ENCODE measurements at places on chromosomes 13 and 19.
A peak's percentile ranks its signal among the peaks of the same experiment; 100 is the strongest.

GRCh38 chr19:21143428-21143827 lies 1.6 kb downstream of the ZNF431 start:
- no peak for DNase-seq

GRCh38 chr13:24008679-24009078 lies 111.4 kb upstream of the C1QTNF9B start:
- no peak for DNase-seq

DNA sequence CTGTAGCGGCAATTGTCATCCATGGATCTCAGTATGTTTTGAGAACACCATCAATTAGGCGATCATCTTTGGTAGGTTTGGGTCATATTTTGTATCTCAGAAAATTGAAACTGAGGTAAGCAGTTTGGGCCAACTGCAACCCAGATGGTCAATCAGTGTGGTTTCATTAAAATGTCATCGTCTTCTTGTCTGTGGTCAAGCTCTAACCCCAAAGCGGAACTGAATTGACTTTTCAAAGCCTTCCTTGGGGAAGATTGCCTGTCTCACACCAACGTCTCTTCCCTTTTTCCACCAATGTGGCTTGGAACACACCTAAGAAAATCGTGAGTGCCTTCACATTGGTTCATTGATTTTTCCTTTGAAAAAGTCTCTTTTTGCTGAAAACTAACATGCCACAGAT lies 56.3 kb upstream of the UBAC2 start:
- peak; percentile 44 for DNase-seq

DNA sequence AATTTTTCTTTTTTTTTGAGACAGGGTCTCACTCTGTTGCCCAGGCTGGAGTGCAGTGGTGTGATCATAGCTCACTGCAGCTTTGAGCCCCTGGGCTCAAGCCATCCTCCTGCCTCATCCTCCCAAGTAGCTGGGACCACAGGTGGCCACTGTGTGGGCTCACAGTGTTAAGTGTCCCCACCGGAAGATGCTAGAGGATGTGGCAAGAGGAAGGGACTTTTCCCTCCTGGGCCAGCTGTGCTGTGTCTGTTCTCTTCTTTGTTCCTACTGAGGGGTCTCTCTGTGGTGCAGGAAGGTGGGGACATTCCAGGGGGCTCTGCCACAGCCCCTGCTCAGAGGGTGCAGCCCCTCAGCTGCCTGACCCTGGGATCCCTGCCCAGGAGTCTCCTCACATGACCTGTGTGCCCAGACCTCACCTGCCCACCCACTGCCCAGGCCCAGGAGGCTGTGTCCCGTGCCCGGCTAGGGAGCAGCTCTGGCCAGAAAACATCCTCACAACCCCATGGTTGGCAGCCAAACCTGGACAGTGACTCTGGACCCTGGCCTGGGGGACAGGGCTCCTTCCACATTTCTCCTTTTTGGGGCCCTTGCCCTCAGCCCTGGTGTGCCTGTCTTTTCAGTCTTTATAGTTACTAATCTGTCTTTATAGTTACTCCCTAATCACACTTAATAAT lies 14.4 kb upstream of the ANKRD10 start:
- DNase-seq: no peak

DNA sequence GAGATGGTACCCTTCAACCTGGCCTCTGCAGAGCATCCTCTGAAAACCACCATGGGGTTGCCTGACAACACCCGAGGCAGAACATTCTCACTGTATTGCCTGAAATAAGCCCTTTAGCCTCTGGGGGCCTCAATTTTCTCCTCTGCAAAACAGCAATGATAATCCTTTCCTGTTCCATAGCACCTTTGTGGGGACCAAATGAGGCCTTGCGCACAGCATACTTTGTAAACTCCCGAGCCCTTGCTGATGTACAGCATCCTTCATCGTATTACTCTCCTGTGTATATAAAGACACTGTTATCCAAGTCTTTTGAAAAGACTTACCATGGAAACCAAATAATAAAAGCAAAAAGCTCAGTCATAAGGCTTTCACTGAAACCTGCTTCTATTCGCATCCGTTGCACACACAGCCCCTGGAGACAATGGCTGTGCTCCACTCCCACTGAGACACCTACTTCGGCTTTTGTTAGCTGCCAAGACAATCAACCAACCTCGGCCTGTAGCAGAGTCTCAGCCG lies 276.0 kb downstream of the FOXO1 start:
- no peak for DNase-seq

GRCh38 chr13:114134944-114135610 lies 2.7 kb upstream of the RASA3 start:
- DNase-seq: no peak

GRCh38 chr13:107734891-107735625 lies 480.3 kb downstream of the LIG4 start:
- DNase-seq: no peak

DNA sequence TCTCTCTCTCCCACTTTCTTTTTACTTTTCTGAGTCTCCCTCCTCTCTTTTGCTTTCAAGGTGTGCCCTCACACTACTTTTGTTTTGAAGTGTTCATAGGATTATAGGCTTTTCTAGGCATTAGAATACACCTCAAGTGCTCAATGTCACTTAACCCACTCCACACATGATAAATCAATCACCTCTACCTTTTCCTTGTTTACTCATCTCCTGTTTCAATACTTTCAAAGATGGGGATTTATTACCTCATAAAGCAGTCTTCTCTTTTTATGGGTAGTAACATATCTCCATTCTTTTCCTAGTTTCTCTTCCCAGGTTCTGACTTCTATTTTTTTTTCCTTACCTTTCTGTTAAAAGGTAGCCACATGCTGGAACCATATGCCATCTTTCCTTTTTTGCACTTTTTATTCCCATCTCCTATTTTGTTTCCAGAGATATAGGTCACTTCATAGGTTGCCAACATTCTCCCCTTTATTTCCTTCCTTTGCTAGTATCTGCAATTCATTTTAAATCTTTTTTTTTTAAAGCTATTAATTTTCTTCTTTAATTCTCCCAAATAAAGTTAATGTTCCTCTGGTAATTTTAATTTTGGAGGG lies 137.6 kb upstream of the SLC10A2 start:
- no peak for DNase-seq

GRCh38 chr13:37113534-37113933 lies 8.1 kb upstream of the CSNK1A1L start:
- DNase-seq: no peak

DNA sequence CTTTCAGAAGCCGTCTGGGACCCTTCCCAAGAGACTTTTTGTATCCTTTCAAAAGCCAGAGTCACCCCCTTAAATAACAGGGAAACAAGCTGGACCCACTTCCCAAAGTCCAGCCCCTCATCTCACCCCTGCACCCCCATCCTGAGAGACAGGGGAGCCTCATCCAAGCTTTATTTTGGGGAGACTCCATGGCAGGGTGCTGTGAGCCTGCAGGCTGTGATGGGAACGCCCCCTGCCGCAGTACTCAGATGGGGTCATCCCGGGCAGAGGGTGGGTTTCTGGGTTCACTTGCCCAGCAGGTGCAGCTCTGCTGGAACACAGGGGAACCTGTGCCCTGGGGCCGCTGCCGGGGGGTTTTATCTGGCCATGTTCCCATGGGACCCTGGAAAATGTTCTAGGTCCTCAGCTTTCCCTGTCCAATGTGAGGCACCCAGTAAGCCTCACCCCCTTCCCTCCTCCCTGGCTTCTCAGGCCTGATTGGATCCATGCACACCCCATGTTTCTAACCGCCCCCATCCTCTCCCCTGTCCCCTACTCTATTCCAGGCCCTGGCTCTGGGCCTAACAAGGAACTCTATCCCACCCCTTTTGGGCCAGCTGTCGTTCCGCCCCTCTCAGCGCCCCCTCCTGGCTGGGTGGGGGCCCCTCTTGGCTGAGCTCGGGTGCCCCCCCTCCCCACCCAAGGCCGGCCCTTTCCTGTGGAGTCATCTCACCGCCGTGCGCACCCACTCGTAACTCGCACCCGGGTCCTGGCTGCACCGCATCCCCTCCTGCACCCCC lies 1.0 kb downstream of the HIF3A start:
- DNase-seq: no peak

DNA sequence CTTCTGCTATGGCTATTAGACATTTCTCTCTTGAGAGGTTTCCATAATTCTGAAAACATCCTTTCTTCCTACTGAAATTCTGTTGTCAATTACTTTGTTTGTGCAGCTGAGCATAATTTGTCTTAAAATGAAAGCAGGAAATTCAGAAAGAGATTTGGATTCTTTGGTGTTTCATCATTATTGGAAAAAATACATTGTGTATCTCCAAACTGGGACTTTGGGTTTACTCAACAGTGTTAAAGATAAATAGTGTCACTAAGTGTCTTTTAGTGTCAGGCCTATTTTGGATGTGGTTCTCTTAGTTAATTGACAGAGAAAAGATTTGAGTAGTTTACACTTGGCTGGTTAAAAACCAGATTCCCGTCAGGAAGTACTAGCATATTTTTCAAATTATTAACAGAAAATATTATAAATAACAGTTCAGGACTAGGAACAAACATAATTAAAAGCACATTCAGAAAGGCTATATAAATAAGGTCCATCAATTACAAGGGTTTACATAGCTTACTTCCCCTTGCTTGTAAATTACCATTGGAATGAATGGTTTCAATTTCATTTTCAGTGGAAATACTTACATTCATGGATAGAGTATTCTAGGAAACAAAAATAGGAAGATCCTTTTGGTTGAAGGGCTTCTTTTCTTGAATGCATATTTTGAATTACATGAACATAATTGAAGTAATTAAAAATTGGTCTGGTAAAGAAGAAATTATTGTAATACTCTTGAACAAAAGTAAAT lies 483.1 kb downstream of the GPC6 start:
- DNase-seq: no peak

- peak; percentile 64 for DNase-seq
Observed at GRCh38 chr13:75365724-75366173, 116.2 kb downstream of the TBC1D4 start.

- DNase-seq: no peak
Observed at GRCh38 chr13:53105890-53106289, 77.3 kb downstream of the OLFM4 start.

DNA sequence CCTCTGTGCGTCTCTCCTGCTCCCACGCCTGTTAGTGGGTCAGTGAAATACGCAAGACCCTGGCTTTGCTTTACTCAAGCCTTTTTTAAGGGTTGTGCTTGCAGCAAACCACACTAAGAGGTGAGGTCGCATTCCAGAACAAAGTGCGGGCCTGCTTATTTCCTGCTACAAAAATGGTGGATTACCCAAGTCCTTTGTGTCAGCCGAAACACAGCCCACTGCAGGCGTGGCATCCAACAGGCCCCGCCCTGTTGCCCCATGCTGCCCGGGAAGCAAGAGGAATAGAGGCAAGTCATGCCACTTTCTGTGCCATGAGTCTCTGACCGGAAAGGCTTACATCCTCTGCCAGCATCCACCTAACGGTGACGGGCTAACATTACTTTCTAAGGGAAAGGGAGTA lies 7.7 kb upstream of the IRS2 start:
- DNase-seq: no peak

DNA sequence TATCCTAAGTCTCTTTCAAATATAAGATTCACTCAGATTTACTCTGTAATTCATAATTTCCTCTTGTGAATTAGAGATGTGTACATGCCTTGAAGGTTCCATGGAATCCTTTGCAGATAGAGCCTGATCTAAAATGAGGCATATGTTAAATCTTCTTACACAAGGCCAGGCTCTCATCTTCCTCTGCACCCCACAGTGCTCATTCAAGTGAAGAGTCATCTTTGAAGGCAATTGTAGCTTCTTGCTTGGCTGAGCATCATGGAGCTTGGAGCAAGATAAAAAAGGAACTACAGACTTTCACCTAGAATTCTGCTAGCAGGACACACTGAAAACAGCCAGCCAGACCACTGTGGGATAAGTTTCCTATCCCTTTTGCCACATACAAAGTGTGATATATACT lies 566.4 kb downstream of the PCDH9 start:
- no peak for DNase-seq

DNA sequence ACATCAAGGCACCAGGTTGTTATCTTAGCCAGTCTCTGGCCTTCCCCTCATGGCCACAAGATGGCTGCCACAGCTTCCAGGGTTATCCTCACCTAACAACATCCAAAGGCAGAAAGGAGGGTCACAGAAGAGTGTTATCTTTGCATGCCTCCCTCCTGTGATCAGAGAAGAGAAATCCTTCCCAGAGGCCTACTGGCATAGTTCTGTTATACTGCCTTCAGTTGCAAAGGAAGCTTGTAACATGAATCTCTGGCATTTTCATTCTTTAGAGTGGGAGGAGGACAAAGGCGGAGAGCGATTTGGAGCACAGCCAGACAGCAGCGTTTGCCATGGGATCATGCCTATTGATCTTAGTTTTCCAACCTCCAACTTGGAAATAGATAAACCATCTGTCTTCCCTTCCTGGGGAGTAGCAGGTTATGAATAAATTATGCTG lies 135.7 kb downstream of the DNAJC15 start:
- DNase-seq: no peak

DNA sequence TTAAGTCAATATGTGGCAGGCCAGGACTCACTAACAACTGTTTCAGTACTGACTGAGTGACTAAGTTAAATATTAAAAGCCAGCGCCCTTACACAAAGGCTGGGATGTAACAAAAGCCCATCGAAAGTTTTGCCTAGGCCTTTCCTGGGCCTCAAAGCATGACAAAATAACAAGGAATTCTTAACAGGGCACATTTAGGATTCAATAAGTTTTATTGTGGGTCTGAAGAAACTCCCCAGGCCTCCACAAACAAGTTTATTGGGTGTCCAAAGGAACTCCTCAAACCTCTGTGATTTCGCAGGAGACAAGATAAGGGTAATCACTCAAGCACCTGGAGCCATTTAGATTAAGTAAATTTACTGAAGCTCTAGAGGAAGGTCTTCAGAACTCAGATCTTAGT lies 130.7 kb upstream of the SGCG start:
- no peak for DNase-seq

DNA sequence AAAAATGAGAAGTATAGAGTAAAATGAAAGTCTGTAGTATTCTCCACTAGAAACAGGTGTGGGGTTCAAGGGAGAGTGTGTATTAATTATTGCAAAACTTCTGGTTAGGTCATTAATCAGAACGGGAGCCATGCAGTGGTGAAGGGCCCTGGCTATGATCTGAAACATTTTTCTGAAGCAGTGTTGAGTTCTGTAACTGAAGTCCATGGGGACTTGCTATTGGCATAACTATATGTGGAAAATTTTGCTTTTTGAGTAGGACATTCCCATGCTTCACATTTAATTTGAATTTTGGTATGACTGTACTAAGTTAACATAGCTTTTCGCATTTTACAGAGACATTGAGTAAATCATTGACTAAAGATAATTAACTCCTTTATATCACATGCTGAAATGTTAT lies 67.5 kb downstream of the LRCH1 start:
- no peak for DNase-seq

GRCh38 chr19:1248139-1248785 lies at the start of gene MIDN:
MIDN (plus strand) TSS chr19:1248583; CDS start chr19:1250297, 1,714 bp downstream.
- DNase-seq: peak; percentile 90

DNA sequence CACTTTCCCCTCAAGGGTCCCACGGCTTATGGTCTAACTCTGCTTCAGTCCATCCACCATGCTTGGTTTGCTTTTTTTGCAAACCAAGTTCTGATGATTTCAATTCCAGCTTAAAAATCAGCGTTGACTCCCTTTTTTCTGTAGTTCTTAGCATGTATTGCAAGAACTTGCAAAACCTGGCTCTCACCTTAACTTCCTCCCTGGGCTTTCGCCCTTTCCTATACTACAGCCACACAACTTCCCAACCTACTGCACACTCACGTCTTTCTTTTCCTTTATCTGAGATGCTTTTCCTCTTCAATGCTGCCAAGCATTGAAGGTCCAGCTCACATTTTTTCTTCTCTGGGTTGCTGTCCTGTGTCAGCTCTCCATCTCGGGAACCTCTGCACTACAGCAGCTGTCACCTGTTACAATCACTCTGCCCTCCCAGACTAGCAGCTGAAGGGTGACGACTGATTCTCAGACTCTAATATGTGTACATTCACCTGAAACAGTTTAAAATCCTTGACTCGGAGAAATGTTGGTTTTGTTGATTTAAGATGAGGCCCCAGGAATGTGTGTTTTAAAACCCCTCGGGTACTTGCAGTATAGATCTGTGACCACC lies 143.7 kb downstream of the FREM2 start:
- DNase-seq: no peak
